ENCODE measurements at places on chromosomes 11 and 22.

DNA sequence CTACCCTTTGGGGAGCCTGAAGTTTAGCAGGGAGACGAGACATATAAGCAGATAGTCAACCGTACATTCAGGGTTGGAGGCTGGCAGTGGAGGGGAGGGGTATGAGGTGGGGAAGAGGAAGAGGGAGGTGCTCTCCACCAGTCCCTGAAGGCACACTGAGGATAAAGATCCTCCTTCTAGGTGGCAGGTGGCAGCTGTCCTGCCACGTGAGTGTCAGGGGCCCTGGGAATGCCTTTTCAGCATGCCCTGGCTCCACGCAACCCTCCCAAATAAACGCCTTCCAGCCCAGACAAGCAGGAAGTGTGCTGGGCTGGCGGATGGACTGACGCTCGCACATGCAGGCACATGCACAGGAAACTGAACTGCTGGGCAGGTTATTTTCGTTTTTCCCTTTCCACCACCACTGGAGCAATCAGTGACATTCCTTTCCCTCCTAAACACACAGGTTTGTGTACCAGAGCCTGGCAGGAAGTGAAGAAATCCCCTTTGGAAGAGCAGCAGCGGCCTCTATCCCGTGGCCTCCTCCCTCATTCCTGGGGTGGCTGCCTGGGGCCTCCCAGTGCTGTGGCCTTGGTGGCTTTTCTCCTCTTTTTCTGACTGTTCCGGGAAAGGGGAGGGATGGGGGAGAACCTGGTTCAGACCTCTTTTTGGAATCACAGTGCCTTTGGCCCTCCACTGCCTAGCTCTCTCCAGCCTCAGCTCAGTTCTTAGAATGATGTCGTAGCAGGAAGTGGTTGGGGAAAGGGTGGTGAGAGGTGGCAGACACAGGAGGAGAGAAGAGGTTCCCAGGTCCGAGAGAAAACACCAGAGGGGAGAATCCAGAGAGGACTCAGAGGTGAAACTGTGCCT lies 157.0 kb upstream of the TIMP3 start:
- no peak for DNase-seq

- DNase-seq: no peak
Observed at GRCh38 chr11:30583476-30584280, 2.5 kb downstream of the MPPED2 start.

- no peak for DNase-seq
Observed at GRCh38 chr22:31945971-31946680, 1.8 kb downstream of the YWHAH start.

DNA sequence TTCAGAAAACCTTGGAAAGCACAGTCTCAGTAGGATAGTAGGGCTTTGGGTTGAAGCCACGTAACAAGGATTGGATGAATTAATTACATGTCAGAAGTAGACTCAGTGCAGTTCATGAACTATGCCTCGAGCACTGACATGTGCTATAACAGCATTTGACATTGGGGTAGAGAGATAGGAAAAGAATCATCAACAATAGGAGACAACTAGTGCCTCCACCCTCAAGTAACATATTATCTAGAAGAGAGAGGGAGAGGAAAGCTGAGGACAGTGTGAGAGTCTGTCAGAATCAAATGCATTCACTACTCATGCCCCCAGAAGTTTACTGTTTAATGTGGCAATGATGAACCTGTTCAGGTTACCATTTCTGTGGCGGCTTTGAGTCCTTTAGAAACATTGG lies 26.4 kb downstream of the MMP13 start:
- DNase-seq: no peak

- DNase-seq: no peak
Observed at GRCh38 chr11:83008581-83008923, 63.1 kb downstream of the RAB30 start.

GRCh38 chr11:35084817-35085440 lies 54.0 kb upstream of the CD44 start:
- DNase-seq: no peak
